ENCODE measurements at places on chromosomes 16 and 17. TPM values are rescaled to one million over a fixed set of nuclear protein-coding genes. Genes with fewer than 3 reads are reported as not detected.

NLGN2 gene
- total RNA-seq: 7.4 TPM

PDILT gene
- not detected for total RNA-seq

PRAC2 gene
- not detected for total RNA-seq

WFDC1 gene
- total RNA-seq: 0.37 TPM

GRCh38 chr17:50111673-50112655, 16.8 kb downstream of the PDK2 start:
- no peak for DNase-seq

DNA sequence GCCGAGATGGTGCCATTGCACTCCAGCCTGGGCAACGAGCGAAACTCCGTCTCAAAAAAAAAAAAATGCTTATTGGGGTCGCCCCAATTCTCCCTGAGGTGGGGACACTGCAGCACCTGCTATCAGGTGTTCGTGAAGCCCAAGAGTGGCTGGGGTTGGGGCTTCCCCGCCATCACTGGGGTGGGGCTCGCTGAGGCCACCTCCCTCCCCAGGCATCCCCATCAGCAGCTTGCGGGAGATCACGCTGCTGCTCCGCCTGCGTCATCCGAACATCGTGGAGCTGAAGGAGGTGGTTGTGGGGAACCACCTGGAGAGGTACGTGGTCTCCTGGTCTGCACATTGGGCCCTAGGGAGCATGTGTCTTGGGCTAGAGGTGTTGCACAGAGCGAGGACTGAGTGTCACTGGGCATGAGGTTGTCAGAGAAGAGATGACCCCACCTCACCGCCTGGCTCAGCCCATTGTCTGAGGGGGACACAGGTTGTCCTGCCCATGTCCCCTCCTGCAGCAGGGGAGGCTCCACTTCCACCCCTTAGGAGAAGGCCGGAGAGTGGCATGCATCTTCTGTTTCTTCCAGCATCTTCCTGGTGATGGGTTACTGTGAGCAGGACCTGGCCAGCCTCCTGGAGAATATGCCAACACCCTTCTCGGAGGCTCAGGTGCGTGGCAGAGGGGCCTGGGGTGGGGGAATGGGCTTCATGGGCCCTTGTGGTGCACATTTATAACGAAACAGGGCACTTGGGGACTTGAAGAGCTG, 4.9 kb downstream of the CDK10 start:
- no peak for DNase-seq

GRCh38 chr17:79970576-79971068, 65.0 kb downstream of the TBC1D16 start:
- DNase-seq: peak; percentile 15

- no peak for DNase-seq
Measured at GRCh38 chr16:23914946-23915530, 79.3 kb downstream of the PRKCB start.
